ENCODE measurements at places on chromosomes 7 and 10. TPM values are rescaled to one million over a fixed set of nuclear protein-coding genes. Genes with fewer than 3 reads are reported as not detected.
A peak's percentile ranks its signal among the peaks of the same experiment; 100 is the strongest.

DNA sequence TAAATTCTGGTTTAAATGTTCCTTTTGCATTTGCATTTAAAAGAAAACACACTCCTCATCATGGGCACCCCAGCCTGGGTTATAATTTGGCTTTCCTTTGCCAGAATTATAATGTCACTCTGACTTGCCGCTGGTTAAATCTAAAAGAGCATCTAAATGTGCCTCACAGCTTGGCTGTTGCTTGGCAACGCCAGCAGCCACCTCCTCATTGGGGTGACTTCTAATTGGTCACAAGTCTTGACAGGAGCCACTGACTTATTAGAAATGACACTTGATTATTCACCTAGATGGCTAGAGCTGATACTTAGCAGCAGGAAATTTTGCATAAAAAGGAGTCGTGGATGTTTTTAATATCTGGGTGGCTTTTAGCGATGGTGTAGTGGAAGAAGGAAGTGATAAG is 114.3 kb downstream of the TBXAS1 start:
- H3K4me3 ChIP-seq, result no peak overlapping the region
- H3K27ac ChIP-seq, result no peak overlapping the region
- no peaks in the 10 kb centered on the region for H3K4me1 ChIP-seq

DNA sequence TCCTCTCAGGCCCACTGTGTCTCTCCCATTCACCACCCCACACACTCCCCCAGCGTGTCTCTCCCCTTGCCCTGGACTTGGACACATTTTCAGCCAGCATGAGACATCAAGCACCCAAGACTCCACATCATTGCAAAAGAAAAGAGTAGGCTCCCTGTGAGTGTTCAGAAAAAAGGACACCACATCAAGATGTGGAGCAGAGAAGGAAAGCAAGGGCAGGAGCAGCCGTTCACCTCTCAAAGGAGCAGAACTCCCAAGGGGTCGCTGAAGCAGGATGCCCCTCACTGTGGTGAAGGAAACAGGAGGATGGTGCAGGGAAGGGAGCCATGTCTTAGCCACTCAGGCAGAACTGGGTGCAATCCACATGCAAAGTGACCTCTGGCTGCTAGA is 89.9 kb upstream of the MACROH2A2 start:
- H3K27ac ChIP-seq, result no peak overlapping the region
- H3K4me1 ChIP-seq, result no peaks in the 10 kb centered on the region
- no peaks in the 10 kb centered on the region for H3K36me3 ChIP-seq
- no peaks in the 10 kb centered on the region for H3K27me3 ChIP-seq
- no peak for DNase-seq

GRCh38 chr7:101363734-101364374 is 1.2 kb downstream of the COL26A1 start:
- peak; percentile 63 for DNase-seq
- H3K36me3 ChIP-seq, result no peaks in the 10 kb centered on the region
- H3K4me1 ChIP-seq, result peaks cover 6% of the 10 kb centered on the region
- H3K27me3 ChIP-seq, result peaks cover 13% of the 10 kb centered on the region
- no peak overlapping the region for H3K4me3 ChIP-seq

The LIPJ gene
- 0.19 TPM for total RNA-seq

The CYP2W1 gene
- total RNA-seq, result not detected

The GRM3 gene
- not detected for total RNA-seq

The WBP1L gene
- total RNA-seq, result 39.3 TPM

Data from CD4-positive, alpha-beta memory T cell (primary cell).